ENCODE measurements at places on chromosomes 7 and 10.

DNA sequence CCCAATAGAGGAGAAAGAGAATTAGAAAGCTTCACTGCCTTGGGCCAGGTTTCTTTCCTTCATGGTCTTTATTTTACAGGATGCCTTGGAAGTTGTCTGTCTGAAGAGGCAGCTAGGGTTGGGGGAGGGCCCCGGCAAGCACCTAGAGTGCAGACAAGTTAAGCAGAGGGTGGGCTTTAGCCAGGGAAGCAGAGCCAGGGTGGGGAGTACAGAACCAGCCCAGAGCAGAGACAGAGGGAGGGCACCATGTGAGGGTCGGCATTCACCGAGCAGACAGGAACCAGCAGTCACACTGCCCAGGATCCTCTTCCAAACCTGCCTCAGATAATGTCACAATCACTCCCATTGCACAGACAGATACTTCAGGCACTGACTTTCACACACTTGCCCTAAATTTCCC is 75.9 kb downstream of the ADARB2 start:
- no peak for DNase-seq

DNA sequence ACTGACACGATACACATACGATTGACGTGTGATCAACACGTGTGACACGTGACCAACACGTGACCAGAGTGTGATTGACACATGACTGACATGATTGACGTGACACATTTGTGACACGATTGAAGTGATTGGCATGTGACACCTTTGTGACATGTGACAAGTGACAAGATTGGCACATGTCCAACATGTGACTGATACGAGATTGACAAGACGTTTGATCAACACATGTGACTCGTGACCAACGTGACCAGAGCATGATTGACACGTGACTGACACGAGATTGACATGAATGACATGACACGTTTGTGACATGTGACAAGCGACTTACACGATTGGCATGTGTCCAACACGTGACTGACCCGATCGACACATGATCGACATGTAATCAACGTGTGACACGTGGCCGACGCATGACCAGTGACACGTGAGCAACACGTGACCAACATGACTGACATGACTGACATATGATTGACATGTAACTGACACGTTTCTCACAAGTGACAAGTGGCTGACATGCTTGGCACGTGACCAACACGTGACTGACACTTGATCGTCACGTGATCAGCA is 22.0 kb downstream of the CRPPA start:
- DNase-seq, result no peak

DNA sequence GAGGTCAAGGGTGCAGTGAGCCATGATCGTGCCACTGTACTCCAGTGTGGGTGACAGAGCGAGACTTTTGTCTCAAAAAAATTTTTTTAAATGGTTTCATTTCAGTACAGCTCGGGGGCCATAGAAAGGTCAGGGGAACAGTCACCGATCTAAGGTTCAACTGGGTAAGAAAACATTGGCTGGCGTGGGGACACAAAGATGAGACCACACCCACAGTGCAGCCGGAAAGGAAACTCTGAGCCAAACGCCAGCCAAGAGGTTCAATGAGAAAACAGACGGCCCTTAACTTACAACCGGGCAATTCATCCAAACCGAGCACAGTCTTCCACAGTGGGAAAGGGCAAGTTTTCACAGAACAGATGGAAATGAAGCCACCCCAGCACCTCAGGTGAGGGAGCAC is 65.1 kb downstream of the SLC37A3 start:
- no peak for DNase-seq

DNA sequence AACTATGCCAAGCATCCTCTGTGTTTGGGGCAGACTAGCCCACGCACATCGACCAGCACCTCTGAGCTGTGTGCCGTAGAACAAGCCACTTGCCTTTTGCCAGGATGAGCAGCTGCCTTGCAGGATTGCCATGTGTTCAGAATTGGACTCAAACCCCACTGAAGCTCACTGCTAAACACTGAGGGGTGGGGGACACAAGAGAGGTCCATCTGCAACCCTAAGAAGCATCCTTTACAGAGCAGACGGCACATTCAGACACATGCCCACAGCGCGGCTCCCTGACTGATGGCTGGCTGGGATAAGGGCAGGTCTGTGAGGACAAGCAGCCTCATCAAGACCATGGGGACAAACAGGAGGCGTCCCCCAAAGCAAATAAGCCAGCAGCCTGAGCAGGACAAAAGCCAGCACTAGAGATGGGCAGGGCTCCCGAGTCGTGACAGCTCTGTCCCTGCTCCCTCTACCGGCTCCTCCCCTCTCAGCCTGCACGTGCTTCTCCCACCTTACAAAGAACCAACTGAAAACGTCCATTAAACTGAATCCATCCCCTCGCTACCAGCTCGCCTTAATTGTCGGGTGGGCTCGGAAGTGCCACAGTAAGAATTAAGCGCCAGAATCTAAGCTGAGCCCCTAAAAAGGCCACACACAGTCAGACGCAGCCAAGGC is 114.2 kb downstream of the PRKAG2 start:
- DNase-seq, result no peak

- DNase-seq, result no peak
These were observed 1.2 kb downstream of the ZMYND11 start for GRCh38 chr10:136465-136762.
